ENCODE measurements at places on chromosomes 3 and 15.

DNA sequence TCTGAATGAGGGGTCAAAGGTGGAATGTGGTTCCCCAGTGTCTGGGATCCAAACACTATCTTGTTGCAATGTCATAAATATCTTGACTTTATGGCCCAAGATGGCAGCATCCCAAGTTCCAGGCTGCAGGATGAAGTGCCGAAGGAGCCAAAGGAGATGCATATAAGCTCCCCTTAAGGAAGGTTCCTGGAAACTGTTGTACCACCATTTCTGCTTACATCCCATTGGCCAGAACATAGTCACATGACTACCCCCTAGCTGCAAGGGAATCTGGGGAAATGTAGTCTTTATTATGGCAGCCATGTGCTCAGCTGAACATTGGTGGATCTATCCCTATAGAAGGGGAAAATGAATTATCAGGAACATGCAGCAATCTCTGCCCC lies 54.3 kb downstream of the BDH1 start:
- no peak for DNase-seq

GRCh38 chr3:142028243-142028777 lies 121.0 kb downstream of the TFDP2 start:
- no peak for DNase-seq

GRCh38 chr3:126477061-126477380 lies 1.3 kb upstream of the ZXDC start:
- no peak for DNase-seq

- no peak for DNase-seq
Measured at GRCh38 chr15:84898761-84899160, 14.3 kb downstream of the SLC28A1 start.

DNA sequence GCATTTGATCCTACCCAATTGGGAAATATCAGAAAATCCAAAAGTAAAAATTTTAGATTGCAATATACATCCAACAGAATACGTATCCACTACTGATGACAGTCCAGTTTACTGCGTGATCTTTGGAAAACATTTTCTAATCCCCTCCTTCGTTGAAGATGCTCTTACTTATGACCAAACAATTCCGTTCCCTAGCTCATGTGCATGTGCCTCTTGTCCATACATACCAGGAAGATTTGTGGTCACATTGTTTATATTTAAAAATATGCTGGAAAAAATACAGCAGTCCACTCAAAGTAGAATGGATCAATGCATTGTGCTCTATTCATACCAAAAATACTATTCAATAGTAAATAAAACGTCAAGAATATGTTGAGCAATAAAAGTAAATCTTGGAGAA lies 135.3 kb downstream of the CHL1 start:
- DNase-seq: no peak

- no peak for DNase-seq
Measured at GRCh38 chr3:29605845-29606244, 325.0 kb downstream of the RBMS3 start.

DNA sequence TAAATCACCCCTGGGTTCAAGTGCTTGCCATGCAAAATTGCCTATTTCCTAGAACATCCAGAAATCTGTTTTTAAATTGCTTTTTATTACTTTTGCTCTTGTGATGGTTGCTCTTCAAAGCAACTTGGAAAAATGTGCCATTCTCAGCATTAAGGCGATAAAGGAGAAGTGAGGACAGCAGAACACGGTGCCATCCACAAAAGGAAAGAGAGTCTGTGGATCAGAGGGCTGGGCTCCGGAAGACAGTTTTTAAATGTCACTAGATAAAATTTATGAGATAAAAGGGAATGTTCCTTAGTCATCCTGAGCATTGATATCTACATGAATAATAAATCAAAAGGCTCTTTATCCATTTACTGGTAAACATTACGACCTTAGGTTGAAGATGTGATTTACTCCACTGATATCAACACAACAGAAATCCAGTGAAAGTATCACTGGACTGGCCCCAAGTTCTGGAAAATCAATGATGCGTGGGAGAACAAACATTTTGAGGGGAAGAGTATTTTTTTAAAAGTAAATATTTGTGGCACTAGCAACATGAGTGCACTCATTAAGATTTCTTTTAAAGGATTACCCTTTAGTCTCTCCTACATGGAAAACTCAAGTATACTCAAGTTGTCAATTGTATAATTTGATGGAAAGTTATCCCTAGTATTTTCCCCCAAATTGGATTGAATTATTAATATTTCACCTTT lies 554.7 kb downstream of the FHIT start:
- no peak for DNase-seq

DNA sequence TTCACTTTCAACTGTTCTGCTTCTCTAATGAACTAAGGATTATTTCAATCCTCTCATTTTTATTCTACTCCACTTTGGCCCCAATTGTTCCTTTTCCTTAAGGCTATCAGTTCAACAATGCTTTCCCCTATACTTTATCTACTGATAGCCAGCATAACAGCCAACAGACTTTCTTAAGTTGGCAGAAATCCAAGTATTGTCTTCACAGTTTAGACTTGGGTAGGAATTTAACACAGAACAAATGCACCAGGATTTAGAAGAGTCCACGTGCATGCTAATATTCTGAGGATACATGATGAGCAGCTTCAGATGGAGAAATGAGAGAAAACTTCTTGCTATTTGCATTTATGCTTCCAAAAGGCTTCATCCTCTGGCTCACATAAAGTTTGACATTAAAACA lies 54.8 kb downstream of the FBN1 start:
- no peak for DNase-seq

- no peak for DNase-seq
Measured at GRCh38 chr3:53231532-53232511, 24.0 kb downstream of the TKT start.

DNA sequence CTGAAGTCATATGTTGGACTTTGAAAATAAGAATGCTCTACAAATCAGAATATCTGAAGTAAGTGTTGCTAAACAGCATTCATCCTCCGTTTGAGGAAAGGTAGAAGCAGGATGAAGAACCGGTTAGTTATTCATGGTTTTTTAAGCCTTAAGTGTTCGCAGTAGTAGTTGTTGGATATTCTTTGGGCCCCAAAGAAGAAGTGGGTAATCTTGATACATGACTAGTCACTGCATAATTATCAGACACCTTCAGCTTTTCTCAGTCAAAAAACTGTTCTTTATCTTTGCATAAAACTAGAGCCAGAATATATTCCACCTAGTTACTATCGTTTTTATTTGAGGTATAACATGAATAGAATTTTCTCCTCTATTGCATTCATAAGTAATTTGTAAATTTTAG lies 13.8 kb downstream of the RAB5A start:
- no peak for DNase-seq

GRCh38 chr15:59933607-59934006 lies 70.5 kb upstream of the FOXB1 start:
- no peak for DNase-seq

- DNase-seq: no peak
Measured at GRCh38 chr3:150069154-150069527, 98.4 kb upstream of the PFN2 start.

GRCh38 chr3:54547051-54547450 lies 380.8 kb downstream of the LRTM1 start:
- no peak for DNase-seq

DNA sequence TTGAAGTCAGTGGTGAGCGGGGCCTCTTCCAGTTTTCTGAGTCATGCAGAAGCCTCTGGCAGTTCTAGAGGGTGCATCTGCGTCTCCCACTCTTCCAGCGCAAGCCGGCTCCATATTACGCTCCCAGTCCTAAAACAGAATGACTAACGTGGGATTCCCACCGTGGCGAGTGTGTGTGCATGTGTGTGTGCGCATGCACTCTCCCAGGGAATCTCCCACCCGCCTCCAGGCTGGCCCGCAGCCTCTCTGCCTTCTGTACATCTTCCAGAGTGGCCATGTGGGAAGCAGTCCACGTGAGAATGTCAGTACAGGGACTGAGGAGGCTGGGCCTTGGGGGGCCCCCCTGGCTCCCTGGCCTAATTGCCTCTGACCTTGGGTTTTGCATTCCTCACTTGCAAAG lies 87.7 kb downstream of the LSM3 start:
- DNase-seq: no peak

GRCh38 chr3:101725890-101726275 lies 1.5 kb downstream of the CEP97 start:
- no peak for DNase-seq

DNA sequence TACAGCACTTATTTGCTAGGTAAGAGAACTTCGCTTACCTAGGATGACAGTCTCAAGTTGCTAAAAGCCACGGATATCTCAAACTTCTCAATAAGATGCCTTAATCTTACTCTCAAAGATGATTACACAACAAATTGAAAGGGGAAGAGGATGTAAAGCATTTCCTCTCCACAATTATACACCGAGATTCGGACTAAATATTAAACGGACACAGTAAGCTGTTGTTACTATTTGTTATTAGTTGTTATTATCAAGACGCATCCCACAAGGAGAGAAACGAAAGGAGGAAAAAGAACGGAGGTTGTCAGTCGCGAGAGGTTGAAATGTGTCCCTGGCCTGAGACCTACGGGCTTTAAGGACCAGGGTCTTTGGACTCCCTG lies 660 bp downstream of the ZNF106 start:
- DNase-seq: no peak

DNA sequence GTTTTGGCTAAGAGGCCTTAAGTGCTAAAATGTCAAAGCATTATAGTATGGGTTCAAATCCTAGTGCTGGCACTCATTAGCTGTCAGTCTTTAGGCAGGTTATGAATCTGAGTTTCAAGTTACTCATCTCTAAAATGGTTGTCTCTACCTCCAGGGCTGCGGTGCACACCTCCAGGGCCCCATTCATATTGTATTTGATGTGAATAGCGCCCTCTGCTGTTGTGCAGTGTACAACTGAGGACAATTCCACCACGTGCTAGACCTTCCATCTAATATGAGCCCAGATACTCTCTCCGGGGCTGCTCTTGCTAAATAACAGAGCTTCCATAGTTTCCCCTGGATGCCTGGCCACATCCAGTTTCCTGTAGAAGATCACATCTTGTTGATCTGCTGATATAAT lies 54.3 kb downstream of the OXNAD1 start:
- DNase-seq: no peak

DNA sequence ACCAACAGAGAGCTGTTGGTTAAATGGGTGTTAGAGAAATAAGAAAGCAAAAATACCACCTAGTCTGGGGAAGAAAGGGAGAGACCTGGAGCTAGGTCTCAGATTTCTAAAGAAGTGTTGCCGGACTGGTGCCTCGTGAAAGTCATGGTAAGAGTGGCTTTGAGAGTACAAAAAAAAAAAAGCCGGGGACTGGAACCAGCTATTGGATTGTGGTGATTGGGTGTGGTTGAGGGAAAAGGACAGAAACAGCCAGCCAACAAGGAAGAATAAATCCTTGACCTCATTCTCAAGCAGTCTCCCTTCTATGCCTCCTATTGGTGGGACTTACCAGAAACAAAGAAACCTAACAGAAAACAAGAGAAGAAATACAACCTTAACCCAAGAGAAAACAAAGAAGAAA lies 346.4 kb upstream of the KCNMB2 start:
- DNase-seq: no peak

DNA sequence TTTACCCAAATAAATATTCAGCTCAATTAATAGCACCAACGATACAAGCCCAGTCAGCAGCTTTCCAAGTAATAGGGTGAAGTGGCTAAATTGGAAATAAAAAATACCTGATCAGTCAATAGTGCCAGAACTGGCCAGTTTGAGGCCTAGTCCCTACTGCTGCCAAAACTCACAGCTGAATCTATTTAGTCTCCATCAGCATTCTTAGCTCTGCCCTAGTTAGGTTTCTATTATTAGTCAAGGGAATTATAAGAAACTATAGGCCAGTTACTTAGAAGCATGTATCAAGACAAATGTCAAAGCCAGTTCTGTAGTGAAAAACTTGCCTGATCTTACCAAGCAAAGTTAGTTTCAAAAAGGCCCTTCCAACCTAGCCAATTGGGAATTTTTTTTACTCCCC lies 146.2 kb upstream of the ZBTB20 start:
- no peak for DNase-seq

DNA sequence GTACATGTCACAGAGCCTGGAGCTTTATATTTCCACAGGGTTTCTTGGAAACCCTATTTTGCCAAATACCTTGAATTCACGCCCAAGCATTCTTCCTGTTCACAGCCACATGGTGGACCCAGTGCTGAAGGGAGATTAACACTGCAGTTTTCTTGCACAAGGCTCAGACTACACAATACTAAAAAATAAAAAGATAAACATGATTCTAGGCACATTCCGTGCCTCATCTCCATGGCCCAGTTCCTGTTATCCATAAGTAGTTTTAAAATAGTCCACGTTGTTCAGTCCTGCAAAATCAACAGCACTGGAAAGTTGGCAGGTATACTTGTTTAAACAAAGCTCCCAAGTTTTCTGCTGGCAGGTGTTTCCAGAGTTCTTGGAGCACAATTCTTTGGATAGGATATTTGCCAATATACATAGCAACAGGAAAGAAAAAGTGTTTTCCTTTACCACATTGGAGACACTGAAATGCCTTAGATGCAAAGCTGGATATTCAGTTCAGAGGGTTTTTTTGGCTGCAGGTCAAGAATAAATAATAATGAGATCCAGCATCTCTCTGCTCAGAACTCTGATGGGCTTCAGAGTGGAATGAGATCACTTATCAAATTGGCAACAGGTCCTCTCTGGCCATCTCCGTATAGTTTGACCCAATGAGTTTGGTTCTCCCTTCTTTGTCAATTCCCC lies 88.1 kb upstream of the TGFBR2 start:
- no peak for DNase-seq

- no peak for DNase-seq
Measured at GRCh38 chr3:115761927-115762305, 138.6 kb downstream of the GAP43 start.

DNA sequence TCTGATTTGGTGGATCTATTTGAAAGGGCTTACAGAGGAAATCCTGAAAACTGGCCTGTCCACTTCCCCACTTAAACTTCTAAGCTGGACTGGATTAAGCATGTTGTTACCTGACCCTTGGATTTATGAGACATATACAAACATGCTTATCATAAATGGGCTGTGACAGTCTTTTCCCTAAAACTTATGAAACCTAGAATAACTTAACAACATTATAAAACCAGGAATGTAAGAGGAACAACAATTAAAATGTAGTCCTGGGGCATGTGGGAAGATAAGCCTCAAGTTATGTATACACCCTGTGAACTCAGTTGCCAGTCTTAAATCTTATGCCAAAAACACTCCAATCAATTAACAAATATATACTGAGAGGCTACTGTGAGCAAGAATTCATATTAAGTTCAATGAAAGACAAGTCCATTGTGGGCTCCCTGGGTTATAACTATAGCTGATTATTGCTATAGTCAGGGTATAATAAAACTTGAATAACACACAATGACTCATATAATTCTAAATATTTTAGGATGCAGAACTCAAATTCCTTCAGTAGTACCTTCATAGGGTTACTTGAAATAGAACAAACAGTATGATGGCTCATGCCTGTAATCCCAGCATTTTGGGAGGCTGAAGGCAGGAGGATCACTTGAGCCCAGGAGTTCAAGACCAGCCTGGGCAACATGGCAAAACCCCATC lies 87.2 kb upstream of the PPIB start:
- DNase-seq: no peak

DNA sequence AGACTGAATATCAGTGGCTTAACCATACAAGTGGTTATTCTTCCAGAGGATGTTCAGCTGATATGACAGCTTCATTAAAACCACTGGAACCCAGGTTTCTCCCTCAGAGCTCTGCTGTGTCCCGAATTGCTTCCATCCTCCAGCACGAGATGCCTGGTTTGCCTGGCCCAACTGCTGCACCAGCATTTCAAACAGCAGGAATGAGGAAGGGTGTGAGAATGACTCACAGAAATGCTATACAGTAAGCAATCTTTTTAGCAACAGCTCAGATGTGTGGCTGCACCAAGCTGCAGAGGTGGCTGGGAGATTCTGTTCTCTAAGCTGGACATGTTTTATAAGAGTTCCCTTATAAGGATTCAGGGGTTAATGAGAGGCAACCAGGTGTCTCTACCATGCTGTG lies 271.0 kb downstream of the GABRG3 start:
- DNase-seq: no peak

GRCh38 chr15:80580106-80580505 lies 115.0 kb upstream of the ABHD17C start:
- no peak for DNase-seq

All from NCI-H1930 (cell line).